LHCN-M2 (cell line): ENCODE measurements at places on chromosomes 7 and 10. TPM values are rescaled to one million over a fixed set of nuclear protein-coding genes. Genes with fewer than 3 reads are reported as not detected.

TIMM23 gene
- 107 and 117 TPM in 2 replicates for total RNA-seq

GRCh38 chr7:6461946-6462550 is 14.3 kb upstream of the DAGLB start:
- DNase-seq: no peak

- no peak for DNase-seq
These were observed 21.3 kb upstream of the IFIT2 start for GRCh38 chr10:89280508-89280907.

GRCh38 chr7:48347230-48347825 is 176.1 kb downstream of the ABCA13 start:
- DNase-seq: no peak

GRCh38 chr7:23955145-23955544 is 245.1 kb downstream of the STK31 start:
- peak; percentile 57 for DNase-seq

- no peak for DNase-seq
These were observed 396.5 kb upstream of the NPVF start for GRCh38 chr7:25624833-25625232.

DNA sequence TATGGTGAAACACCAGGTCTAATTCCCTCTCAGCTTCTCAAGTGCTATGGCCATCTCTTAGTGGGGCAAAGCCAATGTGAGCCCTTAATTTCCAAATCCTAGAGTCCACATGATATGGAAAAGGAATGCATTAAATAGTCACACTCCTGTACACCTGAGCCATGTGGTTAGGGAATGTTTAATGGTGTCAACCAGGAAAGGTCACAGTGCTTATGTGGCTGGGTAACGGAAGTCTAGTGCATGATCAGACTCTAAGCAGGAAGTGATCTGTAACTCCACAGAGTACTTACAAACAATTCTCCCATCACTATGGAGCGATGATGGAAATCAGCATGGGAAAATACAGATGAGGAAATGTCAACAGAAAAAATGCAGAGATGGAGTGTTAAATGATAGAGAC is 148.8 kb downstream of the MAGI2 start:
- no peak for DNase-seq

AKR1D1 gene
- not detected in 2 replicates for total RNA-seq
